C1 segment of cervical spinal cord (tissue), 14 donors: ENCODE measurements at places on chromosomes 1 and 21.

- DNase-seq = no peak
Observed at GRCh38 chr21:45235488-45235887, 52.2 kb downstream of the POFUT2 start.

DNA sequence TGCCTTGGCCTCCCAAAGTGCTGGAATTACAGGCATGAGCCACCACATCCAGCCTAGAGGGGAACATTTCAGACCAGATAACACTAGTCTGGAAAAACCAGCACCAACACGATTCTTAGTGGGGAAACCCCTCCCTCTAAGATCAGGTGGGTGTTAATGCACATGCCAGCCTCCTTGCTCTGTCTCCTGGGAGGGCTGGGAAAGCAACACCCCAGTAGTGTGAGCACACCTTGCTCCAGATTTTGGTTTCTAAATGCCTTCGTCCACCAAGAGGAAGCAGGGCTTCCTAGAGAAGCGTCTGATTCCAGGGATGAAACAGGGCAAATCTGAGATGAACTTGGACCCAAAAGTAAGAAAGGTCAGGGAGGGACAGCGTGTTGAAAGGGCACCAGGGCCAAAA lies 2.2 kb upstream of the KRTAP10-4 start:
- DNase-seq = no peak

GRCh38 chr1:229590119-229590518 lies 31.6 kb upstream of the ABCB10 start:
- DNase-seq = no peak

GRCh38 chr1:78359666-78360065 lies 131.1 kb upstream of the PTGFR start:
- no peak for DNase-seq

DNA sequence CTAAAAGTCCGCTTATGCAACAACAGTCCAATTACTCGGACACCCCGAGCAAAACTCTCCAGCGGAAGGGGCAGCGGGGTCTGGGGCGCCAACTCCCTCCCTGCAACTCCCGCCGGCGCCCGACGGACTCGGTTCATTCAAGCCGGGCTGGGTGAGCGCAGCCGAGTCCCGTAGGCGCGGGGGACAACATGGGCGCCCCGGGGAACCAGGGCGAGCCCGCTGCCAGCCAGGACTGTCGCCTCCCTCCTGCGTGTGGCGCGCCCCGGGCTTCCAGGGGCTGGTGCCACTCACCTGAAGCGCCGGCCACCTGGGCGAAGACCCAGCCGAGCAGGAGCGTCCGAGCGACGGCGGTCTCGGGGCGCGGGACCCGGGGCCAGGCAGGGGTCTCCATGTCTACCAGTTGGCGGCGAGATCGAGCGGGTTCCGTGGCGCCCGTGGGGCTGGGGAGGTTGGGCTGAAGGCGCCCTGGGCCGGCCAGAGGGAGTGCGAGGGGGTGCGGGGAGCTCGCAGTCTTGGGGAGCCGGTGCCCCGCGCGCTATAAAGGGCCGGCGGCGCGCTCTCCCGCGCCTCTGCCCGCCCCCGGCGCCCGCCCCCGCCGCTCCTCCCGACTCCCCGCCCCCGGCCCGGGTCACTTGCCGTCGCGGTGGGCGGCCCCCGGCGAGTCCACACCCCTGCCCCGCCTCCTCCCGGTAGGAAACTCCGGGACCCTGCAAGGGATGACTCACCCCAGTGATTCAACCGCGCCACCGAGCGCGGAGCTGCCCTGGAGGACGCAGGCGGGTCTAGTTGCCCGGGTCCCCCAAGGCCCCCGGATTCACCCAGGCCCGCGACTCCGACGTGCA lies at the start of gene F3:
Gene F3, minus strand, starts transcription at position 514 of the 842 bp plus-strand sequence. Its CDS starts 123 bp downstream, at position 391.
- peak; percentile 78 for DNase-seq
